ENCODE measurements at places on chromosomes 7 and 10. TPM values are rescaled to one million over a fixed set of nuclear protein-coding genes. Genes with fewer than 3 reads are reported as not detected.

IGF2BP3 gene
- total RNA-seq: 49.3 TPM

DNA sequence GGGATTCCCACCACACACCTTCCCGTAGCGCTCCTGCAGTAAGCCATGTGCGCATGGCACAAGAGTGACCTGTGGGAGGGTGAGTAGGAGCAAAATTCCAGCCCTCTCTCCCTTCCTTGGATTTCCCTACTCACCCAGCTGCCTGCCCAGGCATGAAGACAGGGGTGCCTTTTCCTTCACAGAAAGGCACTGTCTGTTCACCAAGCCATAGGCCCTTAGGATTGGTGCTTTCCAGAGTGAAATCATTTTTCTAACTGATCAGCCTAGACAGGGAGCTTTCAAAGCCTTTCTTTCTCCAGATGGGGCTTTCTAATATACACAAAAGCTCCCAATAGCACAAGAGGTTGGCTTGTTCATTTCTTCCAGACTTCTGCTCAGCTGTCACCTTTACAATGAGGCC lies 79.7 kb downstream of the CTTNBP2 start:
- DNase-seq: no peak

GRCh38 chr10:98539578-98539977 lies 92.8 kb upstream of the HPS1 start:
- no peak for DNase-seq

MACC1 gene
- 33.2 TPM for total RNA-seq

GRCh38 chr7:129055294-129055816 lies 444 bp upstream of the TNPO3 start:
- DNase-seq: no peak

KCP gene
- total RNA-seq: 5.2 TPM

All from epithelial cell of proximal tubule (primary cell).